Osteoblast (primary cell): ENCODE measurements at places on chromosomes 6 and 20. TPM values are rescaled to one million over a fixed set of nuclear protein-coding genes. Genes with fewer than 3 reads are reported as not detected.

- no peak for DNase-seq
These were observed 3.9 kb upstream of the TIAM2 start for GRCh38 chr6:154991207-154991606.

Gene TNF
- total RNA-seq, result not detected in 2 replicates

GRCh38 chr6:11323666-11324452 is 91.4 kb upstream of the NEDD9 start:
- DNase-seq, result no peak

Gene PHACTR3
- not detected in 2 replicates for total RNA-seq

GRCh38 chr20:20856956-20857355 is 144.5 kb upstream of the RALGAPA2 start:
- DNase-seq, result no peak

DNA sequence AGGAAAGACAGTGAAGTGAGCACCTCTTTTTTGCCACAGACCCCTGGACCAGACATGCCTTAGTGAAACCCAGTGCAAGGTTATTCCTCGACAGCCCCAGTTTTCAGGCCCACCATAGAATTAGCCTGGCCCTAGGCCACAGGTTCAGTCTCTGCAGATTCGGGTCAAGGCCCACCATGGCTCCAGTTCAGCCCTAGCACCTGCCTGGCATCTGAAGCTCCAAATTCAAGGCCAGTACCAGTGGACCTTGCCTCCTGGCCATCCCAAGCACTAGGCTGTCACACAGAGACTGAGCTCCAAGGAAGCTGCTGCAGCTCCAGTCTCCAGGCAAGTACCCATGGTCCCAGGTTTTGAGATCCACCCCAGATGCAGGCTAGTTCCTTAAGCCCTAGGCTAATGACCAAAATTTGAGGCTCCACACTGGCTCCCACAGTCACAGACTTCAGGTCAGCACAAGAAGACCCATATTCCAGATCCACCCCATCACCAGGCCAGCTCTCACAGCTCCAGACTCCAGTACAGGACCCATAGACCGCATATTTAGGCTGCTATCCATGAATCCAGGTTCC is 877.5 kb upstream of the ADGRB3 start:
- DNase-seq, result peak; percentile 4

GRCh38 chr20:52975029-52975732 is 3.0 kb downstream of the TSHZ2 start:
- DNase-seq, result no peak

DNA sequence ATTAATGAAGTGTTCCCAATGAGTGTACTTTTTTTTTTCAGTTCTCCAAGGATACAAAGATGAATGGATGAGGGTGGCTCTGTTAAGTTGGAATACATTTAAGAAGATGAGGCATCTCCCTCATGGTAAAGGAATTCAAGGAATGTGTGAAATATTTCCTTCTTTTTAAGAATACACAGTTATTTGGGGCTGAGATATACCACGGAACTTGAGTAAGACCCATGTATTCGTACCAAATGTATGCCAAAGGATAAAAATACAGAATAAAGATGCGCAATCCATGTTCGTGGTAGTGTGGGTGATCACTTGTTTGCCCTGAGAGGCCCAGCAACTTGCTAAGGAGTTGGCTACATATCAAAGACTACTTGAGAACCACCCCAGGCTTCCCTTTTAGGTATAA is 164.2 kb upstream of the TCF21 start:
- DNase-seq, result peak; percentile 19

- no peak for DNase-seq
These were observed 271.4 kb downstream of the ALDH8A1 start for GRCh38 chr6:134678436-134678889.

Gene CDYL
- 84.0 and 106 TPM in 2 replicates for total RNA-seq

- no peak for DNase-seq
These were observed 181.9 kb downstream of the TBC1D7 start for GRCh38 chr6:13146442-13146841.

DNA sequence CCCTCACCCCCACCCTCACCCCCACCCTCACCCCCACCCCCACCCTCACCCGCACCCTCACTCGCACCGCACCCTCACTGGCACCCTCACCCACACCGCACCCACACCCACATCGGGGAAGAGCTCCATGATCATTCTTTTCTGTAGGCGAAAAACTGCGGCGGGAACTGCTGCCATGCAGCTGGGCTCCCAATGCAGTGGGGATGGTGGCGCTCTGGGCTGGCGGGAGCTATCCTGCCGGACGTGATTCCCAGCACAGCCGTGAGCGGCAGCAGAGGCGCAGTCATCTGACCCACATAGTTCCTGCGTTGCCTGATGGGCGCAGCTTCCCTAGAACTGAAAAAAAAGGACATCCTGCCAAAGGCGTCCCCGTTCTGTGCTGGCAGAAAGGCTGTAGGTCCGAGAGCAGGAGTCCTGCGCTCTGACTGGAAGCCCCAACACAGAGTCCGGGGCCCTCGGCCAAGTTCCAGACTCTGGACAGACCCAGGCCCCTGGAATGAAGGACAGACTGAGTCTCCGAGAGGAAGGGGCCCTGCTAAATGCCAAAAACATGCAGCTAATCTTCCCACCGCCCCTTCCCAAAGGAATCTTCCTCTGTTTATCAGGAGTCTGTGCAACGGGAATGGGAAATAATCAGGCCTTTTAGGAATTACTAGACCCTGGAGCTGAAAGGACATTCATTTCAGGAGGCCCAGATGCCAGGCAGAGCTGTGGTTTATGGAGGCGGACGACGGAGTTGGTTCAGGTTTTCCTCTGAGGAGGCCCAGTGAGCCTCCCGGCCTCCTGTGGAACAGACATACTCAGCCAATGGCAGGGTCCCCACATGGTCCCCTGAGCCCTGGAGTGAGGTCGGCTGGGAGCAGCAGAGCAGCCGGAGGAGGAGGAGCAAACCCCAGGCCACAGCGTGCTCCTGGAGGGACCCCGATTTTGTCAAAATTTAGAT is 14.1 kb upstream of the TCFL5 start:
- DNase-seq, result peak; percentile 98

- DNase-seq, result no peak
These were observed 1.4 kb upstream of the HECA start for GRCh38 chr6:139133262-139134063.

GRCh38 chr6:124870611-124871459 is 91.4 kb upstream of the RNF217 start:
- no peak for DNase-seq

DNA sequence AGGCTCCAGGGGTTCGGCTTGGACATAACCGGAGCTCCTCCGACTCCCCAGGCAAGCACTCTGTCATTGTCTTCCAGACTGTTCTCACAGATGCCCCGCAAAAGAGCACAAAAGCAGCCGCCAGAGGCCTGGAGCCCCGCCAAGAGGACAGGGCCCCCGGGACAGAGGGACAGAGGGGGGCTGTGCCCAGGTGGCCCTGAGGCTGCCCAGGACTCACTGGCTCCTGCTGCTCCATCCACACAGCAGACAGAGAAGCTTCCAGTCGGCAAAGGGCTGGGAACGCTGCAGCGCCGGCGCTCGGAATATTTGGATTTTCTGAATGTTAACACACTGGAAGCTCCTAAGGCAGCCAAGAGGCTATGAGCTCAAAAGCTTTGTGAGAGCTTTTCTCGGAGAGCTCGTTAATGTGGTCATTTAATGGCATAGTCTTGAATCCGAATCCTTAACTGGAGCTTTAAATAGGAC is 68.0 kb upstream of the QKI start:
- DNase-seq, result peak; percentile 66

Gene ADTRP
- total RNA-seq, result 0.72 and 1.2 TPM in 2 replicates

DNA sequence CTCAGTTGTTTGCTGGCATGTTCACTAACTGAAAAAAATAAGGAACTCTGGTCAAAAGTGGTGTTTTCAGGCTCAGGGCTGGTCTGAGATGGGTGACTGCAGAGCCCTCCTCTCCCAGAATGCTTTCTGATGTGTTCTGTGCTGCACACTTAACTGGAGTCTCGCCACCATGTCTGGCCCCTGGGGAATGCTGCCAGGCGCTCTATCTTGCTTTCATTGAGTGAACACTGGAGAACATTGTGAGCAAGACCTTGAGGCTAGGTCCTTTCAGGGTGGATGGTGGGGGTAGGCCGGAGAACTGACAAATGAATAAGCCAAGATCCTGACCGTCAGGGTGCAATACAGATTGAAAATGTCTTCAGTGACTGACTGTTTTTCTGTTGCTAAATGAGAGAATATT is 19.5 kb downstream of the PANK2 start:
- peak; percentile 3 for DNase-seq

Gene ZNF334
- 5.0 and 5.8 TPM in 2 replicates for total RNA-seq

Gene HNF4A
- total RNA-seq, result not detected in 2 replicates

- peak; percentile 83 for DNase-seq
These were observed 72.2 kb upstream of the NAA20 start for GRCh38 chr20:19944772-19945459.

DNA sequence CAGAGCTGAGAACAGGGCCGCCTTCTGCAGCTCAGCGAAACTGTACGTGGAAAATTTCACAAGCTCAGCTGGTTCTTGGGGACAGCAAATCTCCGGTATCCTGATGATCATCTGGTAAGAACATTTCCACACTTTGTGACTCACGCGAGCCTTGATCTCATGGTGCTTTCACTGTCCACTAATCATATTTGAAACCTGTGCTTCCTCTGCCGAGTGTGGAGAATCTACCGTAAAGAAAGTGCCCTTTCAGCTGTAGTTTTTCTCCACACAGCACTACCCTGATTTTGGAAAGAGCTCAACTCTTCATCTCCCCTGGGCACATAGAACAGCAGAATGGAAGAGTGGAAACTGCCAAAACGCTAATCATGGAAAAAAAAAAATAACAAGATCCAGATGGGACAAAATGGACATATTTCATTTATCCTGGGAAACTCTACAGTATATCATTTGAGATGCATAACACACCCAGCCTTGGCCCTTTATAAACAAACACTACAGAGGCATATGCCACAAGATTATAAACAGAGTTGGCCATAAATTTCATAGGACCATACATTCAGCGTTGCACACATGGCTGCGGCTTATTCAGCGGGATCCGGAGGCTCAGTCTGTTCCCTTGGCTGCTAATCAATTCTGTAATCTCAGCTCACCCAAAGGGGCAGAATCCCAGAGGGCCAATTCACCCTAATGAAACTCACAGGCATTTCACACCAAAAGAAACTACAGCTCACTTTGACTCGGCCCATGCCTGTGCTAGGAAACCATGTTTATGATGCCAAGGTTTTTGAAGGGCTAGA is 434.5 kb downstream of the HDGFL1 start:
- no peak for DNase-seq

DNA sequence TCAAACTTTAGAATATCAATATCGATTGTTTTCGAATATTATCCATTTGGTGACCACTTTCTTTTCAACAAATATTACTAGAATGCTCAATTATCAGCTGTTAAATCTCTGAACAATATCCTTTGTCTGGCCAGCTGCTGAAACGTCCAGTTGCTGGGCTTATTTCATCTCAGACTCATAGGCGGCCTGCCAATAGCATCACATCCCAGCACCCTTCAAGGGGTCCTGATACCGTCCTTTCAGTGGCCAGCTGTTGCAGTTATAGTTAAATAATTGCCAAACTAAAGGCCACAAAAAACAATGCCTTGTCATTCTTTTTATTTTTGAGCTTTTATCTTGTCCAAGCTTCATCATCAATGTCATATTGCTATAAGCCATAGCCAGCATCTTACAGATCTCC is 1006.8 kb upstream of the MANEA start:
- DNase-seq, result no peak

DNA sequence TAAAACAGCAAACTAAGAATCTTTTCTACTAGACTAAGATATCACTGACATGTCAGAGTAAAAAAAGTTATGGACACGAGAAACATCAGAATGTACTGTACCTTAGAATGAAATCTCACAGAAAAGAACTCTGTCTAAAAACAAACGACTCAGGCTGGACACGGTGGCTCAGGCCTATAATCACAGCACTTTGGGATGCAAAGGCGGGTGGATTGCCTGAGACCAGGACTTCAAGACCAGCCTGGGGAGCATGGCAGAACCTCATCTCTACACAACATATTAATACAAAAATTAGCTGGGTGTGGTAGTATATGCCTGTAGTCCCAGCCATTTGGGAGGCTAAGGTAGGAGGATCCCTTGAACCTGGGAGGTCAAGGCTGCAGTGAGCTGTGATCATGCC is 122.6 kb downstream of the PRND start:
- DNase-seq, result no peak

Gene EYA2
- 17.7 and 19.2 TPM in 2 replicates for total RNA-seq

Gene CTSZ
- total RNA-seq, result 223 and 264 TPM in 2 replicates

Gene ADGRG6
- total RNA-seq, result under 0.01 and 0.36 TPM in 2 replicates

DNA sequence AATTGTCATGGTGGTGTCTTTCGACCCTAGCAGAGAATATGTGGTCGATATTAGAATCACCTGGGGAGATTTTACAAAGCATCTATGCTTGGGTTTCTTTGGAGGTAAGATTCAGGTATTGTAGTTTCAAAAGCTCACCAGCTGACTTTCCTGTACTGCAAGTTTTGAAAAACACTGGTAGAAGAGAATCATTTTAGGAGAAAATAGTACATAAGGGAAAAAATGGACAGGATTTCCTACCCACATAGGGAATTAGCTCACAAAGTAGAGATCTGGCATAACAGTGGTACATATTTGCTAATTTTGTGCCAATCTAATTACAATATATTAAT is 27.4 kb upstream of the ABT1 start:
- DNase-seq, result no peak

Gene GRM1
- under 0.01 TPM in 2 replicates for total RNA-seq
